ENCODE measurements at places on chromosomes 16 and 17.

DNA sequence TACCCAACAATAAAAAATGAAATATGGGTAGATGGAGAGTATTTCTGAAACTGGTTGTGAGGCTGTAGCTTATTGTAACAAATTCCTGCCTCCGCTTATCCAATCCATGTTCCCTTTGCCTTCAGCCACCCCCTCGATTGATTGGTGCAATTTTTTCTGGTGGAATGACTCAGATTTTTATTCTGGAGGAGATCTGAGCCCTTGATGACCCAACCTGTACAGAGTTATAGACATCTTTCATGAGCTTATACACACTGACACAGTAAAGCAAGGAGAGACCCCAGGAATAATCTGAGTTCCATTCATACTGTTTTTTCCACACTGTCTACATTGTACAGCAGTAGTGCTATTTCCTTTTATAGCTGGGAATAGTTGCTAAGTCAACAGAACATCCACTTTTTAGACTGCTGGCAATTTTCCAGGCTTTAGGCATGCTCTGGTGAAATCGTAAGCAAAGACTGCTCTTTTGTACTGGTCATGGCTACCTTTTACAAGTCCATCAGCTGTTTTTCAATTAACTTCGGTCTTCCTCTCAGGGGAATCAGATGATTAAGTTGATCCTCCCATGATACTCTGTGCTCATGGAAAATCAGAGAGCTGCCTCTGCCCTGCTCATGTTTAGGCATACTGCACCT is 30.1 kb downstream of the CCL4 start:
- no peak for DNase-seq

DNA sequence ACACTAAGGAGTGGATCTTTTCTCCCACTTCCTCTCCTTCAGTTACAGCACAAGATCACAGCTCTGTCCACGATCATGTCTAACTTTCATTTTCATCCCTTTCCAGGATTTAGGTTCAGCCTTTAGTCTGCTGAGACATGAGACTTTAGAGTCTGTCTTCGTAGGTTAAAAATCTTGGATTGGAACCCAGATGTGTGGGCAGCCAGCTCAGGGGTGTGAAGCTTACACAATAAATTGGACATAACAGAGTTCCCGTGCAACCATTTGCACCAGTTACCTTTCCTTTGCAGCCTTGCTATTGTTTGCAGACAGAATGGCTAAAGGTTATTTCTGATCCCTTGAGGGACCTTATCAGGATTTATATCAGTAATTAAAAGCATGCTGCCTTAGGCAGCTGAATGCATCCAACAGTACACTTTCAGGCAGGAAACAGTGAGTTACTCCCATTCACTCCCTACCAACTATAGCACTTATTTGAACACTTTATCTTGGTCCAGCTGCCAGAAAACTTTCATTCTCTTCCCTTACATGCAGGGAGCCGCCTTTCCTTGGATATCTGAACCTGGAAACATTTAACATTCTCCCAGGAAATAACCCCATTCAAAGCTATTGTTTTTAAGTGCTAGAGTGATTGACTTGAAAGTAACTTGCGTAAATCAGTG is 87.3 kb downstream of the TMEM100 start:
- no peak for DNase-seq

- DNase-seq: no peak
Observed at GRCh38 chr17:41486809-41487530, 2.7 kb downstream of the KRT36 start.

DNA sequence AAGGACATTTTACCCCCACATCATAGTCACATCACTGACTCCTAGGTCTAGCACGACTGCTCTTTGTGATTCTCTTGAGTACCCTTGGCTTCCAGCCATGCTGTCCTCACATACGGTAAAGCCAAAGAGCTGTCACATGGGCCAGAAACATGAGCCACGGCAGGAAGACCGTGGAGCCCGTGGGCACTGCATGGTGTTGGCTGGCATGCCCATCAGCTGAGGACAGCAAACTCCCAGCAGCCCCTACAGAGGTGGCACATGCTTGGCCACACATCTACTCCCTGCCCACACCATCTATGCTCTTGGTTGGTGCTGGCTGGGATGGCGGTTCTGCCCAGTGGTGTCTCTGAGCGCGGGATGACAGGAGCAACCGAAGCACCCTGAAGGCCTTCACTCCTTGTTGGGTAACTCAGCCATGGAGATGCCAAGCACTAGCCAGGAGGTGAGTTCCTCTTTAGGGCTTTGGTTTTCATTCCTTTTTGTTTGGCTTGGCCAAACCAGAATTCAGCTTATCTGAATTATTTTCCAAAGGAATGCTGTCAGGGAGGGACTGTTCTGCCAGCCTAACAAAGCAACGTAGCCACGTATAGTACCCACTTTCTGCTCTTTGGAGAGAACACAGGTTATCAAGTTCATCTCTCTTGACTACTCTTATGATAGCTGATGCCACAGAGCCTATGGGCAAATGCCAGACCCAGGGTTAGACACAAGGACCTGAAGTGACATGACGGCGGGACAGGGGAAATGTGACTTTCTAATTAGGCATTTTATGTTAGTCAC is 10.0 kb downstream of the TNFAIP1 start:
- no peak for DNase-seq

- no peak for DNase-seq
Observed at GRCh38 chr17:73624496-73624988, 19.7 kb downstream of the SDK2 start.

- DNase-seq: no peak
Observed at GRCh38 chr17:29582254-29582765, 7.1 kb downstream of the GIT1 start.

GRCh38 chr17:50199803-50200456 is 1.5 kb downstream of the COL1A1 start:
- DNase-seq: peak; percentile 97

DNA sequence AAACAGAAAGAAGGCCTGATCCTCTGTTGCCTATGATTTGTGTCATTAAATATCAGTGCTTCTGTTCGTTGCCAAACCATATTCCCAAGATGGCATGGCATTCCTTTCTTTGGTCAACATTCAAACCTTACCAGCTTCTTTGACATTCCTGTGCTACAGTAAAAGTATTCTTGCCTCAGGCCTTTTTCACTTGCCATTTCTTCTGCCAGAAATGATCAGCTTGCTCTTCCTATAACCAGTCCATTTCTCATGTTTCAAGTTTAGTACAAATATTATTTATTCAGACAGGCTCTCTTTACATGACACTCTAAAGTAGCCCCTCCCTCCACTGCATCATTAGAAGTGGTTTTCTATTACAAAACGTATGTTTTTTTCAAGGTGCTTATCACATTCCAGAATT is 278.3 kb downstream of the KCNJ2 start:
- DNase-seq: no peak

DNA sequence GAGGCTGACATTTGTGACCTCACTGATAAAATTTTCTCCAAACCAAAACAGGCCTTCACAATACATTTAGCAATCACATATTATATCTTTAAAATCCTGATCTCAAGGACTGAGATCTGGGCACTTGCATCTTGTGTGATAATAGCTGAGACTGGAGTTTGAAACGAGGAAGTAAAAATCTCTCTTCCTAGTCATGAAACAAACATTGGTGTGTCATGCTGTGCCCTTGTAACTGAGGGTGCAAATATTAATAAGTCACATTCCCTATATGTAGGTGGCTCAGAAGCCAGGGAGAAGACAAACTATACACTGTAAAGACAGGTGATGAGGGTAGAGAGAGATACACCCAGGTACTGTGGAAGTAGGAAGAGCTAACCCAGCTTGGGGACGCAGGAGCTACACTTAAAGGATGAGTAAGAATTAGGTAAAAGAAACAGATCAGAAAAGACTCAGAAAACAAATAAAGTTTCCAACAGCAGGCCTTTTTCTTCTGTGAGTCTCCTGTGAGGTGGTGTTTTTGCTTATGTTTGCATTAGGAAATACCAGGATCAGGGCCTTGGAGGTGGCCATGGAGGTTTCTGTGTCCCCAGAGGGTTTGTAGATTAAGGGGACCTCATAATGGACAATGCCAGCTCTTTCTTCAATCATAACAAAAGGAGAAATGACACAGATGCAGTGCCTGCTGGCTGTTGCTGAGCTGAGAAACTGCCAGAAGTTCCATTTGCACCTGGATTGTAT is 335.7 kb downstream of the GRIN2A start:
- DNase-seq: no peak

GRCh38 chr17:14745541-14745940 is 444.7 kb downstream of the HS3ST3B1 start:
- no peak for DNase-seq

DNA sequence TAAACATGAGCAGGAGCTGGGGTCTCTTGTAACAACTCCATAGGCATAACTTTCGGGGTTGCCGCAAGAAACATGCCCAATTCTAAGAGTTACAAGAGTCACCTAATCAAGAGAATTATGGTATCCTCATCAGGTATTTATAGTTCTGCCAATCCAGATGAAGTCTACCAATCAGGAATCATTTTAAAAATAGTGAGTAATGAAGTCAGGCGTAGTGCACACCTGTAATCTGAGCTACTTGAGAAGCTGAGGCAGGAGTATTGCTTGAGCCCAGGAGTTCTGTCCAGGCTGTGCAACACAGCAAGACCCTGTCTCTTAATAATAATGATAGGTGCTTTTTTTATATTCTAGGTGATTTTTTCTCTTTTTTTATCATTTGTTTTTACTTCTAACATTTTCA is 128.5 kb upstream of the RBL2 start:
- DNase-seq: no peak

- no peak for DNase-seq
Observed at GRCh38 chr17:60145006-60145935, 4.5 kb upstream of the CA4 start.

DNA sequence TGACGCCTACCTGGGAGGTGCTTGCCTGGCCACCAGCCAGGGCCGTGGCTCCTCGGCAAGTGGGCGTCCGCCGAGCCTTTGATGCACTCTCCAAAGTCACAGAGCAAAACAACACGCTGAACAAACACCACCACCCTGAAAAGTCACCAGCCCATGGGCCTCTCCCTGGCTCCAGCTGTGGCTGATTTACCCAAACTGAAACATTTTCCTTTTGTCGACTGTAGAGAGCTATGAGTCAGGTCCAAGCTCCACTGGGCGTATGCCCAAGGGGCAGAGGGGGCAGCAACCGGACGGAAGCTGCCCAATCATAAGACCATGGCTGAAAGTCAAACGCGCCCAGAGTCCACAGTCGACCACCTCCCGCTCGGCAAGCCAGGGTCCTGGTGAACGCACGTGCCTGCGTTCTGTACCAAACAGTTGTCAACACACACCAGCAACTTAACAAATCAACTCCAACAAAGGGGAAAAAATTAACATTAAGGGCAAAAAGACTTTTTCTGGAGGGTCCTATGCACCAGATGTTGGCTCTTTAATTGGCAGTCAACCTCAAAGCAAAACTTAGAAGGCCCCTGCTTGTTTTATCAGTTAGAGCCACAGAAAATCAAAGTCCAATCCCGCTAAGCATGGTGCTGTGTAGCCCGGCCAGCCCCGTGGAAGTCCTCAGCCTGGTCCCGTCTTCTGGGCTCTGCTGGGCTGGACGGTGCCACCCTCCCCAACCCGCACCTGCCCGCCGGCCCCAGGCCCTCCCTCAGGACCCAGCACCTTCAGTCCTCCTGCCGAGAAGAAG is 47.3 kb downstream of the TBC1D16 start:
- DNase-seq: peak; percentile 77

DNA sequence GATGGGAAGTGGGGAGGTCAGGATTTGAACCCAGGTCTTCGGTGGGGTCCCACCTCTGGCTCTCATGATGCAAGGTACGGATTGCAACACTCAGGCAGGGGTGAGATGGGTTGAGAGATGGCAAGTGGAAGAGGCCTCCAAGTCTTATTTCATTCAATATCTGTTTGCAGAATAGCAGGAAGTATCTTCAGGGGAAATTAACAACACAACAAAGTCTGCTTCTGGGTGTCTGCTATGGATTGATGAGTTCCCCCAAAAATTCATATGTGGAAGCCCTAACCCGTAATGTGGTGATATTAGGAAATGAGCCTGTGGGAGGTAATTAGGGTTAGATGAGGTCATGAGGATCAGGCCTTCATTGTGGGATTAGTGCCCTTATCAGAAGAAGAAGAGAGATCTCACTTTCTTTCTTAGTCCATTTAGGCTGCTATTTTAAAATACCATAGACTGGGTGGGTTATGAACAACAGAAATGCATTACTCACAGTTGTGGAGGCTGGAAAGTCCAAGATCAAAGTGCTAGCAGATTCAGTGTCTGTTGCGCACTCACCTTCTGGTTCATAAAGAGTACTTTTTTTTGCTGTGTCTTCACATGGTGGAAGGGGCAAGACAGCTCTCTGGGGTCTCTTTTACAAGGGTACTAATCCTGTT is 4.4 kb upstream of the CD300H start:
- DNase-seq: no peak

DNA sequence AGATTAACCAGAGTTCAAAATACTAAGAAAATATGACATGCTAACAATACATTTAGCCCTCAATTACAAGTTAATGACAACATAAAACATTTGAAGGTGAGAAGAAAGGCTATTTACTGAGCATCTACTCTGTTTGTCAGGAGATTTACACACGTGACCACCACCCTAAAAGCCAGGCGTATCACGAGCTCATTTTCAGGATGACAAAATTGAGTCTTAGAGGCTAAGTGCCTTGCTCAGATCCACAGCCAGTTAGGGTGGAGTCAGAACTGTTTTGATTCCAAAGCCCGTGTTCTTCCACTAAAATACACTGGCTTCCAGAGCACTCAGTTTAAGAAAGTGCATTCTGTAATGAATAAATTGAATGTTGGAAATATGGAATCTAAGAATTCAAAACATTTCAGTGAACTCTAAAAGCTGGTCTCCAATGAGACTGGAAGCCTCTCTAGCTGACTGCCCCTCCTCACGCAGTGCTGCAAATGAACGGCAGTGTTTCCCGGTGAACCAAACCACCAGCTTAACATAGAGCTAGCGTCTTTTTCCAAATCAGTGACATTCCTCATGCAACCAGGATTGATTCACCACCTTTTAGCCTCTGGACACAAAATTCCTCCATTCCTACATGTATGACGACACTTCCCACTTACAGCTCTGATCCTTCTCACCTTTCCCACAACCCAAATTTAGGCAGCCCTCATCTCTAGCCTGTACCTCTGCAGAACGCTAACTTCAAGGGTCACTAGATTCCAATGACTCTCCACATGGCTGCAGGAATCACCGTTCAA is 5.9 kb downstream of the ZDHHC7 start:
- DNase-seq: no peak

DNA sequence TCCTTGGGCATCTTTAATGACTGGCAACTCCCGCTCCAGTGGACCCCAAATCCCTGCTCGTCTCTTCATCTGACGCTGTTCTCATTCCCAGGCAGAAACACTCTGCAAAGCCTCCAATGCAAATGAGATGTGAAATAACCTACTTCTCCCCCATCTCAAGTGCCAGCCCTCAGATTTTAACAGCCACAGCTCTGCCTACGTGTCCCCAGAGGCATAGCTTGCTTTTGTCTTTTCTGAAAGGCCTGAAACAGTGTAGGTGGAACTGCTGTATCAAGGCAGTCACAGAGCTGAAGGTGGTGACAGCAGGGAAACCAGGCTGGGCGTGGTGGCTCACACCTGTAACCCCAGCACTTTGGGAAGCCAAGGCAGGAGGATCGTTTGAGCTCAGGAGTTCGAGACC is 14.7 kb downstream of the RPH3AL start:
- DNase-seq: no peak

DNA sequence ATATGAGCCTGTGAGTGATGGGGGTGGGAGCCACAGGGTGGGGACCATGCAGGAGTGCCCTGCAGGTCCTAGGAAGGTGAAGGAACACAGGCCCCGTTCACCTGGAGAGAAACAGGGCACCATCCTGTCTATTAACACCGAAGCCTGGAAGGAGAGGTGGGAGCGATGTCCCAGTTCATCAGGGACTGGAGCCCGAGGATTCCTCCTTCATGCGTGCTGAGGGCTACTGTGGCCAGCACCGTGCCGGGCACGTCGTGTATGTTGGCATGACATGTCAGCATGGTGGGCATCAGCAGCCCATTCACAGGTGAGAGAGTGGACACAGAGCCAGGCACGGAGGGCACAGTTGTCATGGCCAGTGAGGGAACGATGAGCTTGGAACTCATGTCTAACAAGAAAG is 1.4 kb downstream of the WFIKKN2 start:
- DNase-seq: no peak

Measured in urothelium cell line (cell line).